ENCODE measurements at places on chromosomes 3 and 15.

GRCh38 chr3:183844606-183845005 is 19.2 kb upstream of the MAP6D1 start:
- no peak for DNase-seq

GRCh38 chr15:57752436-57752835 is 45.9 kb downstream of the POLR2M start:
- no peak for DNase-seq

DNA sequence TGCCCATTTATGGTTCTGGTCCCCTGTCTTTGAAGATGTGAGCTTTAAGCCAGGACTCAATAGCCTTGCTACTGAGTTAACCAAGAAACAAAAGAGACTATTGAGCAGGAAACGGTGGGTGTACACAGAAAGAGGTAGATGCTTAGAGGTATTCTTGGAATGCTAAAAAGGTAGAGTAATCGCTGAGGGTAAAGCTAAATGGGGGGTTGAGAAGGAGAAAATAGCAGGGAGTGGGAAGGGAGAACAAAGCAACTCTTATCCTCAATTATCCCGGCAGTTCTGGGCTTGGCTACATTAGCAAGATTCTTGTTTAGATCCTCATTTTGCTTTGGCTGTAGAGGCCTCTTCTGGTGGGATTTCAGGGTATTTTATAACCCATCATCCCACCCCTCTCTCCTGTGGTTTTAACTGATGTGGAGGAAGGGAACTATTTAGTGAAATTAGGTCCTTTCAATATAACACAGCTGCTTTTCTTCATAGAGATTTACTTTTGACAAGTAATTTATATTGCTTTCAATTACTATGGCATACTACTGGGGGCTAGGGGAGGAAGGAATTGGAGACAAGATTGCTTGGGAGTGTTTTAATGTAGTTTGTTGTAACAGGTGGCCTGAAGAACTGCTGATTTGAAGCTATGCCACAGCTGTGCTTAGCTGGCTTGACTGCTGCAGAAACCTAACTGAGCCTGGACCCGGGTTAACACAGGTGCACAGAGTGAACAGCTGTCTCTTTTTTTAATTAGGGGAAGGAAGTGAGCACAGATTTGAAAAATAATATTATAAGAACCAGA is 234.3 kb upstream of the CCDC54 start:
- no peak for DNase-seq

GRCh38 chr15:43376017-43376705 is 5.3 kb downstream of the TUBGCP4 start:
- DNase-seq: peak; percentile 42

DNA sequence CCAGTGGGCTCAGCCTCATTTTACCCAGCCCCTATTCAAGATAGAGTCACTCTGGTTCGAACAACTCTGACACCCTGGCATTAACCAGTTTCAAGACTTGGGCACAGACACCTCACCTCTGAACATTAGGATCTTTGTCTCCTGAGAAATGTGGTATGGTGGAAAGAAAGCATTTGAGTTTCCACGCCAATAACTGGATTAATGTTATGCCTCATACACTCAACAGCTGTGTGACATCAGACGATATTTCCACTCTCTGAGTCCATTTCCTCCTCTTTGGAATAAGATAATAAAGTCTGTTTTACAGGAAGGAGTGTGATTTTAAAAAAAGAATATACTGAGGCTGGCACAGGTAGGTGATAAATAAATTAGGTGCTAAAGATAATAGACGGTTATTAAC is 121.3 kb upstream of the CHL1 start:
- DNase-seq: no peak

- no peak for DNase-seq
Measured at GRCh38 chr3:193909387-193909786, 226.6 kb upstream of the HES1 start.

- no peak for DNase-seq
Measured at GRCh38 chr3:48244461-48244860, 3.6 kb downstream of the ZNF589 start.

- DNase-seq: no peak
Measured at GRCh38 chr3:106518516-106518915, 649.7 kb upstream of the CBLB start.

DNA sequence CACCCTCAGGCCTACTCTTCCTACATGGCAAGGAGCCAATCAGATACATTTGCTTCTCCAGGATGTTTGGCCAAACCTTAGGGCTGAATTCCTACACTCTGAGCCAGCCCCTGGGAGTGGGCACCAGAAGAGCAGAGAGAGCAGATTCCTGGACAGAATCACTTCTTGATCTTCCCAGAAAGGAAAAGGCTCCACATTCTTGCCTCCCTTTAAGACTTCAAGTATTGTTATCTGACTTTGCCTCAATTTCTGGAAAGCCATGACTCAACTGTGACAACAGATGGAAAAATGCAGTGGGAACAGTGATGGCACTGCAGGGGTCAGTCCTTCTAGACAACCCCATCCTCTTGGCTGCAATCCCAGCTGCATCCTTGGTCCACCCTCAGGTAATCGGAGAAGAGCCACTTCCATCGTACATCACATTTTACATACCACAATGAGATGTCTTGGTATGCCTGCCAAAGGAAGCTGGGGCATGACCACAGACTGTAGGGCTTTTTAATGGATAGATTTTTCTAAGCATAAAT is 21.0 kb downstream of the SLCO2A1 start:
- no peak for DNase-seq

GRCh38 chr3:188185717-188186251 is 31.8 kb downstream of the LPP start:
- no peak for DNase-seq

GRCh38 chr15:67761343-67761742 is 64.0 kb upstream of the SKOR1 start:
- DNase-seq: no peak

DNA sequence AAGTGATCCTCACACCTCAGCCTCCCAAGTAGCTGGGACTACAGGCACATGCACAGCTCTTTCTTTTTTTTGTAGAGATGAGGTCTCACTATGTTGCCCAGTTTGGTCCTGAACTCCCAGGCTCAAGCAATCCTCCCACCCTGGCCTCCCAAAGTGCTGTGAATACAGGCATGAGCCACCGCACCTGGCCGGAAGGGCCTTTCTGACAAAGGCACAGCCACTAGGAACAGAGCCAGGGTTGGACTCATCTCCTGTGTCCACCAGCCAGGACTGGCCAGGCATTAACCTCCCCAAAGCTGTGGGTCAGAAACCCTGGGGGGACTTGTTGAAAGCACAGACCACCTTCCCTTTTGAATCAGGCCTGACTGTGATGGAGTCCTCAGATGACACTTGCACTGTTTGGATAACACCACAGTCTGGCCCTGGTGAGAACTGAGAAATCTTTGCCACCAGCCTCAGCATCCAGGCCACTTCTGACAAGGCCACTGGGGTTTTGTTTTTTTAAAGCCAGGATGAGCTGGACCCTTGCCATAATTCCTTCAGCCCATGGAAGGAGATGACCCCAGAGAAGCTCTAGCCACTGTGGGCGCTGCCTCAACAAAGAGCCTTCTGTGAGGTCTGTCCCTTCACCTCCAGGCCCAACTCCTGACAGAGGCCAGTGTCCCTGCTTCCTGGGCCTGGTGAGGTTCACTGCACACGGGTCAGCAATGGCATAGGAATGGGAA is 4.8 kb downstream of the TKT start:
- DNase-seq: no peak

DNA sequence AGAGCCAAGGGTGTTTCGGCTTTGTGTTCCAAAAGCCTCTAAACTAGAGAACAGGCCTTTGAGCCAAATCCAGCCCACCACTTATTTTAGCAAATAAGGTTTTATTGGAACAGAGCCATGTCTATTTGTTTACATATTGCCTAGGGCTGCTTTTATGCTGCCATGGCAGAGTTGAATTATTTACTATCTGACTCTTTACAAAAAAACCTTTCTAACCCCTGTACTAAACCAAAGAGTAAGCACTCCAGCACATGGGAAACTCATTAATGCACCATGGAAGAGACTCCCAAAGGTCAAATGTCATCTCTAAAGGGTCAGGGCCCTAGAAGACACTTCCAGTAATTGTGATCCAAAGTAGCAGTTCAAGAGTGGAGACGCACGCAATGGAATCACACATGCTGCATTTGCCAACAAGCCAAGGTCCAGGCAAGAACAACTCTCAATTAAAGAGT is 22.3 kb downstream of the OSBPL10 start:
- DNase-seq: no peak

- no peak for DNase-seq
Measured at GRCh38 chr3:178856804-178857203, 214.8 kb downstream of the ZMAT3 start.

GRCh38 chr3:191382661-191383060 is 52.3 kb upstream of the UTS2B start:
- no peak for DNase-seq

GRCh38 chr3:71662056-71662455 is 63.1 kb downstream of the EIF4E3 start:
- DNase-seq: no peak

- DNase-seq: no peak
Measured at GRCh38 chr3:152459118-152459515, 190.4 kb downstream of the MBNL1 start.

DNA sequence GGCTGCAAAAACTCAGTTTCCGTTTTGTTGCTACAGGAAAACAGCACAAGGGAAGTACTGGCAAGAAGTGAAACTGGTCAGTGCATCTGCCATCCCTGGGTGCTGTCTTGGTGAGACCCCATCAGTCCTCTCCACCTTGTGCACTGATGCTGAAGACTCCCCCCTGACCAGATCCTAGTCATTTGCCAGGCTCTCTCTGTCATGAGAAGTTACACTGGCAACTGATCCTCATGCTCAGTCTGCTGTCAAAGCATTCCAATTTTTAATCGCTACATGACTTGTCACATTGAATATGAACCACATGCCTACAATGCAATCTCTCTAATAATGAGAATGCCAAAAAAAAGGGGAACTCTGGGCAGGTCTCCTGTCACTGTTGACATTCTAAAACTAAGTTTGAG is 296.5 kb downstream of the ZIC1 start:
- no peak for DNase-seq

DNA sequence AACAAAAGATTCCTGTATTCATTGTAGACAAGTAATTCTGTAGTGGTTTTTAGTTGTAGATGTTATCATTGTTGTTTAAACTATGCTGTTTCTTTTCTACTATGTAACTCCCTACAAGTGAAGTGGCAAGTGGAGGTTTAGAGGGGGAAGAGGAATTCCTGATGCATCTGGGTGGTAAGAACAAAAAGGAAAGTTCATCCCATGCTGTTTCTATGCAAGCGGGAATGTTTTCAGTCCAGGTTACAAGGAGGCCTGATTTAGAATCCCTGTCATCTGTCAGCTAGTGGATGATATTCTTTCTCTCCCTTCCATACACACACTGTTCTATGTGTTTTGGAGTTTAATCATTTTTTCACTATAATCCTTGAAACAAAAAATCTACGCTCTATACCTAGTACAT is 67.4 kb downstream of the IMPG2 start:
- no peak for DNase-seq
